CD4-positive, alpha-beta memory T cell (primary cell): ENCODE measurements at places on chromosomes 3 and 15. TPM values are rescaled to one million over a fixed set of nuclear protein-coding genes. Genes with fewer than 3 reads are reported as not detected.

- no peak overlapping the region for H3K27ac ChIP-seq
- no peak overlapping the region for H3K4me3 ChIP-seq
- DNase-seq: no peak
- H3K36me3 ChIP-seq: peaks cover 9% of the 10 kb centered on the region
- H3K27me3 ChIP-seq: no peaks in the 10 kb centered on the region
- no peaks in the 10 kb centered on the region for H3K4me1 ChIP-seq
Measured at GRCh38 chr3:188863999-188864406, 307.8 kb upstream of the TPRG1 start.

GRCh38 chr3:107258300-107258699 lies 118.9 kb upstream of the CCDC54 start:
- H3K4me1 ChIP-seq: peaks cover 6% of the 10 kb centered on the region
- DNase-seq: no peak
- H3K36me3 ChIP-seq: no peaks in the 10 kb centered on the region
- no peak overlapping the region for H3K27ac ChIP-seq
- H3K4me3 ChIP-seq: no peak overlapping the region

GRCh38 chr3:15310491-15311370 lies 21.7 kb downstream of the SH3BP5 start:
- DNase-seq: no peak
- peaks cover 90% of the 10 kb centered on the region for H3K4me1 ChIP-seq
- peak overlapping the region; percentile 11 for H3K27ac ChIP-seq

CPB1 gene
- total RNA-seq: not detected

GRCh38 chr3:54547846-54548245 lies 380.0 kb downstream of the LRTM1 start:
- no peaks in the 10 kb centered on the region for H3K4me1 ChIP-seq
- H3K27me3 ChIP-seq: no peaks in the 10 kb centered on the region
- H3K4me3 ChIP-seq: no peak overlapping the region
- no peak overlapping the region for H3K27ac ChIP-seq
- H3K36me3 ChIP-seq: no peaks in the 10 kb centered on the region
- no peak for DNase-seq

FEM1B gene
- 48.3 TPM for total RNA-seq

DNA sequence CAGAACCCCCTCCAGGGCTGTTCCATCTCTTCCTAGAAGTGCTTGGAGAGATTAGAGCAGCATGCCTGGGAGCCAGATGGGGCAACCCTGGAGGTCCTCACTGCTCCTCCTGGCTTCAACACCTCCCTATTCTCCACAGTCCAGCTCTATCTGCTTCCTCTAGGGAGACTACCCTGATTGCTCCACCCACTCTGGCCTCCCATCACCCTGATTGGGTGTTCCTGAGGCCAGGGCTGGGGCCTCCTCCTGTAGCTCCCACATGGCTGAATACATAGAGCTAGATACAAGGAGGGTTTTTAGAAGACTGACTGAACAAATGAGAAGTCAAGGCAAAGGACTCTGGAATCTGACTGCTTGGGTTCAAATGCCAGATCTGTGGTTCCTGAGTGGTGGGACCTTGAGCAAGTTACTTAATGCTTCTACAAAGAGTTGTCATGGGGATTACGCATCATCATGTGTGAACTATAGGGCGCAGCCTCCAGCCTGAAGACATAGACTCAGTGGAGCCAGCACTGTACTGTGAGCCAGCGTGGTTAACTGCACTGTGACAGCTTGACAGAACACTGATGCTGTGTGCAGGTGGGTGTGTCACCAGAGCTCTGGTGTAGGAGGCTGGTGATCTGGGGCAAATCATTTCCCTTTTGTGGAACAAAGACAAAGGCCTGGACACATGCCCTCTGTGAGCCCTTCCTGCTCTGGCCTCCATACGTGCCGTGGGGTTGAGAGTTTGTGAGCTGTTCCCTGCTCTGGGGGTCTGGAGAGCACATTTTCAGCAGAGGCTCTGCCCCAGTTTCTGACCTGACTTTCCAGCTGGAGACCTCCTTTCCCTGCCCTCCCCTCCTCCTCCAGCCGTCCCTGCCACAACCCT lies 74.8 kb downstream of the SCN5A start:
- no peak overlapping the region for H3K27ac ChIP-seq
- H3K36me3 ChIP-seq: no peaks in the 10 kb centered on the region
- no peak for DNase-seq
- no peaks in the 10 kb centered on the region for H3K27me3 ChIP-seq
- H3K4me3 ChIP-seq: no peak overlapping the region

GRCh38 chr3:151931171-151931570 lies 57.7 kb downstream of the SUCNR1 start:
- no peaks in the 10 kb centered on the region for H3K4me1 ChIP-seq
- no peak overlapping the region for H3K4me3 ChIP-seq
- no peaks in the 10 kb centered on the region for H3K27me3 ChIP-seq
- no peaks in the 10 kb centered on the region for H3K36me3 ChIP-seq
- no peak for DNase-seq

GADL1 gene
- not detected for total RNA-seq

- H3K4me3 ChIP-seq: no peak overlapping the region
- no peaks in the 10 kb centered on the region for H3K4me1 ChIP-seq
- no peak overlapping the region for H3K27ac ChIP-seq
- no peak for DNase-seq
Measured at GRCh38 chr3:196463804-196464203, 31.6 kb upstream of the UBXN7 start.

GUCA1C gene
- not detected for total RNA-seq

DNAH12 gene
- 0.11 TPM for total RNA-seq

- no peak overlapping the region for H3K4me3 ChIP-seq
- H3K36me3 ChIP-seq: no peaks in the 10 kb centered on the region
- no peaks in the 10 kb centered on the region for H3K4me1 ChIP-seq
- no peak for DNase-seq
- H3K27me3 ChIP-seq: no peaks in the 10 kb centered on the region
Measured at GRCh38 chr3:78825858-78826215, 942.0 kb downstream of the ROBO1 start.

- no peaks in the 10 kb centered on the region for H3K4me1 ChIP-seq
- H3K27me3 ChIP-seq: no peaks in the 10 kb centered on the region
- no peak overlapping the region for H3K4me3 ChIP-seq
- no peaks in the 10 kb centered on the region for H3K36me3 ChIP-seq
- H3K27ac ChIP-seq: no peak overlapping the region
- no peak for DNase-seq
Measured at GRCh38 chr15:78417754-78418630, 20.0 kb upstream of the IREB2 start.

DNA sequence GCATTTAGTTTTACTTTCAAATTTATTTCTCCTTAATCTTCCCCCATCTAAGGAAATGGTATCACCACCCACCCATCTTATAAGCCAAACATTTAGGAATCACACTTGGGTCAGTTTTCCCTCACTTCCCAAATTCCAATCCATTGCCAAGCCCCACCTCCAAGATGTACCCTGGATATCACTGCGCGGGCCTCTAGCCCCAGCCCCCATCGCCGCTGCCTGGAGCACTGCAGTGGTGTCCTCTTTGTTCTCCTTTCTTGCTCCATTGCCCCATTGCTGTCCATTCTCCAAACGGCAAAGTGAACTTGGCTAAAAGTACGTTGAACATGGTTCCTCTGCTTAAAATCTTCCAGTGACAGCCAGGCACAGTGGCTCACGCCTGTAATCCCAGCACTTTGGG lies 267.8 kb downstream of the SHOX2 start:
- no peaks in the 10 kb centered on the region for H3K4me1 ChIP-seq
- no peak for DNase-seq
- no peaks in the 10 kb centered on the region for H3K36me3 ChIP-seq
- H3K27me3 ChIP-seq: no peaks in the 10 kb centered on the region
- H3K4me3 ChIP-seq: no peak overlapping the region

GRCh38 chr15:34725556-34725955 lies 29.2 kb downstream of the GJD2 start:
- H3K4me3 ChIP-seq: no peak overlapping the region
- H3K27me3 ChIP-seq: peaks cover 7% of the 10 kb centered on the region
- H3K27ac ChIP-seq: no peak overlapping the region
- H3K36me3 ChIP-seq: no peaks in the 10 kb centered on the region
- no peak for DNase-seq
- no peaks in the 10 kb centered on the region for H3K4me1 ChIP-seq

DNA sequence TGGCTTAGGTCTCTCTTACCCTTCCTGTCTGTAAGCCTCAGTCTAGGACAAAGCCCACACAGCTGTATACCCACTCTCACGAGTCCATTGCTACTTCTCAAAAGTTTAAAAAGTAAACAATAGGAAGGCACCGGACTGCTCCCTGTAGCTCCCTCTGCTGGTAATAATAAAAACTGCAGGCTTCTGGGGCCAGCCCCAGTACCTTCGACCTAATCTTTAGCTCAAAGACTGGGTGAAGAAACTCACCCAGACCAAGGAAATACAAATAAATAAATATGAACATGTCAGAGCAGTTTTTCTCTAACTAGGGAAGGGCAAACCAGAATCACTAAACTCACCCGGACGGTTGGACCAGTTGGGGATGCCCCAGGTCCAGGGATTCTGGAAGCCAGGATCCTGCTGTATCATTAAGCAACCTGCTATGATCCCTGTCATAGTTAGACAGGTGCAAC lies 5.0 kb downstream of the FAM219B start:
- peaks cover 51% of the 10 kb centered on the region for H3K36me3 ChIP-seq
- peaks cover 37% of the 10 kb centered on the region for H3K4me1 ChIP-seq
- no peak overlapping the region for H3K4me3 ChIP-seq
- H3K27me3 ChIP-seq: no peaks in the 10 kb centered on the region
- peak overlapping the region; percentile 39 for H3K27ac ChIP-seq
- peak; percentile 71 for DNase-seq

DNA sequence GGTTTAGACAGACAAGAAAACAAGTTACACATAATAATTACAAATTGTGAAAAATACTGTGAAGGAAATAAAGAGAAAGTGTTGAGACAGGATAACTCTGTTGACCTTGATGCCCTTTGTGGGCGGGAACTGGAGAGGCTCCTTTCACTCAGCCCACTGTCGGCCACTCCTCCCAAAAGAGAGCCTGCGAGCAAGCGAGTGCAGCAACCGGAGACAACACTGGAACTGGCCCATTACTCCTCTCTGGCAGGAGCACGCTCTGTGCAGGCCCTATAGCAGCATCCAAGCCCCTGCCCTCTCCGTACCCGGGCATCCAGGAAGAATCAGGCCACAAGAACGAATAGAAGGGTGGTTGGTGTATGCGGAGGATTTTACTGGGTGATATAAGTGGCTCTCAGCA lies 16.2 kb upstream of the DUT start:
- H3K27ac ChIP-seq: no peak overlapping the region
- H3K27me3 ChIP-seq: no peaks in the 10 kb centered on the region
- no peaks in the 10 kb centered on the region for H3K36me3 ChIP-seq
- DNase-seq: no peak
- no peak overlapping the region for H3K4me3 ChIP-seq

DNA sequence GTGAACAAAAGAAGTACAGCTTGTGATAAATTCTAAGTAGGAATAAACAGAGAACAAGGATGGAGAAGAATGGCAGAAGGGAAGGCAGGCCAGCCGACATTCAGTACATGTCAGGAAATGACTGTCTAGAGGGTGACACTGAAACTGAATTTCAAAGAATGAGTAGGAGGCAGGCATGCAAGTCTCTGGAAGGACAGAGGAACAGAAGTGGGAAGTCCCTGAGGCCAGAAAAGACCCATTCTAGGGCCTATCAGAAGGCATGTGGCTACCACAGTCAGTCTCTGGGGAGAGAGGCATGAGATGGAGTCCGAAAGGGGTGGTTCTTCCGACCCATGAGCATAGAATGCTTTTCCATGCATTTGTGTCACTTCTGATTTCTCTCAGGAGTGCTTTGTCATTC lies 243.5 kb upstream of the UBE2E2 start:
- no peak for DNase-seq
- H3K4me3 ChIP-seq: no peak overlapping the region
- H3K27ac ChIP-seq: no peak overlapping the region
- H3K4me1 ChIP-seq: no peaks in the 10 kb centered on the region
- no peaks in the 10 kb centered on the region for H3K27me3 ChIP-seq

TTC21A gene
- 3.9 TPM for total RNA-seq

CCNB2 gene
- total RNA-seq: 0.44 TPM

- no peak overlapping the region for H3K27ac ChIP-seq
- no peaks in the 10 kb centered on the region for H3K36me3 ChIP-seq
- no peak for DNase-seq
Measured at GRCh38 chr15:74265046-74265639, 29.0 kb downstream of the CCDC33 start.

- no peak overlapping the region for H3K4me3 ChIP-seq
- H3K36me3 ChIP-seq: no peaks in the 10 kb centered on the region
Measured at GRCh38 chr3:176403531-176403930, 793.8 kb downstream of the TBL1XR1 start.

DNA sequence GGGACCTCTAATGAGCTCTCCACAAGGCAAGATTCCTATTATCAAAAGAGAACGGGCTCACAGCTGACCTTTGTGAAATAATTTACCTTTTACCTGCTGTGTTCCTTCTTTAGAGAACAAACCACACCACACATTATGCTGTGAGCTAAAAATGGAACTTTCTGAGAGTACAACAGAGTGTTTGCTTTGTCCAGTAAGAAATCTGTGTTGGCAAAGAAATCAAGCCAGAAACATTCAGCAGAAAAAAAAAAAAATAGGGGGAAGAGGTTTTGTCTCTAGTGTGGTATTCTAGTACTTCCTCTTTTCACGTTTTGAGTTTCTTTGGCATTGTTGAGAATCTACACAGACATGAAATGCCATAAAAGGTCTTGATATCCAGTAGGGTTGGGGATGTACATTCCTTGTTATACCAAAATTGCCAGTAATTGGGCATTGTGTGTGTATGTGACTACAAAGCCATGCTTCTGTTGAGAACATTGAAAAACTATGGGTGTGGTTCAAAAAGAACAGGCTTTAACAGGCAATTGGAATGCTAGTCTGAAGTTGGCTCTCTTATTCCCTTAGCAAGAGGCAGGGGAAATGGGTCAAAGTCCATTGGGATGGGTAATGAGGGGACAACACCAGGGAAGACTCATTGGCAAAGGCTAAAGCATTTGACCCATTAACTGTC lies 273.5 kb downstream of the NEK10 start:
- DNase-seq: no peak
- H3K4me1 ChIP-seq: no peaks in the 10 kb centered on the region
- H3K27me3 ChIP-seq: no peaks in the 10 kb centered on the region
- no peak overlapping the region for H3K4me3 ChIP-seq
- H3K36me3 ChIP-seq: no peaks in the 10 kb centered on the region

DNA sequence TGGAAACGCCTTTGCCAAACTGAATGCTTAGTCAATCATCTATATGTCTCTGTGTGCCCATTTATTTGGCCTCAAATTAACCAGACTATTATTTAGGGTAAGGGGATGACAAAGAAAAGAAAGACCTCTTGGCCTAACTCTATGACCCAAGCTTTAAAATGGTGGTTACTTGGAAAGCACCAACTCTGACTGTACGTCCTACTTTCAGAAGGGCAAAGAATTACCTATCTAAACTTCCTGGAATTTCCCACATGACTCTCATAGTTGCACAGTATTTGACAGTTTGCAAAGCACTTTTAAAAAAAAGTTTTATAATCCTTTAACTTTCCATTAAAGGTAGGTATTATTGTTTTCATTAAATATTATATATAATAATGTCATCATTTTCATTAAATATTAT lies 6.3 kb upstream of the MTHFS start:
- no peak overlapping the region for H3K4me3 ChIP-seq
- peaks cover under 1% of the 10 kb centered on the region for H3K4me1 ChIP-seq
- H3K27ac ChIP-seq: no peak overlapping the region
- no peaks in the 10 kb centered on the region for H3K36me3 ChIP-seq
- no peak for DNase-seq
- H3K27me3 ChIP-seq: no peaks in the 10 kb centered on the region
